Esophagus muscularis mucosa (tissue), 4 donors: ENCODE measurements at places on chromosomes 3 and 15. TPM values are rescaled to one million over a fixed set of nuclear protein-coding genes. Genes with fewer than 3 reads are reported as not detected.

DNA sequence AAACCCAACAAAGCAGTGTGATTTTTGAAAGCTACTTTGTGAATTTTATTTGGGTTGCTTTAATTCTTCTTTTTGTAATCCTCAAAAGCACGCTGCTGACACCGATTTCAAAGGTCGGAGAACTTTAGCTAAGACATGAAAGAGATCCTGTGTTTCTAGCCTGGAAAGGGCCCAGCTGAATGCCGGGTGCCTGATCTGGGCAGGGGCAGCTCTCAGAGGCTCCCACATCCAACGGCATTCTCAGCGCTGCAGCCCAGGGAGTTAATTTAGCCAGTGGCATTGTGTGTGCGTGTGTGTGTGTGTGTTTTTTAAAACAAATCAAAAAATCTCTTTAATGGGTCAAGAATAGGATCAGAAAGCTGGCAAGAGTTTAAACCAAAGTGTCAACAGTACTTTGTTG is 6.6 kb downstream of the RBP1 start:
- no peak for DNase-seq

- no peak for DNase-seq
Measured at GRCh38 chr3:46454209-46454595, 10.5 kb downstream of the LTF start.

DNA sequence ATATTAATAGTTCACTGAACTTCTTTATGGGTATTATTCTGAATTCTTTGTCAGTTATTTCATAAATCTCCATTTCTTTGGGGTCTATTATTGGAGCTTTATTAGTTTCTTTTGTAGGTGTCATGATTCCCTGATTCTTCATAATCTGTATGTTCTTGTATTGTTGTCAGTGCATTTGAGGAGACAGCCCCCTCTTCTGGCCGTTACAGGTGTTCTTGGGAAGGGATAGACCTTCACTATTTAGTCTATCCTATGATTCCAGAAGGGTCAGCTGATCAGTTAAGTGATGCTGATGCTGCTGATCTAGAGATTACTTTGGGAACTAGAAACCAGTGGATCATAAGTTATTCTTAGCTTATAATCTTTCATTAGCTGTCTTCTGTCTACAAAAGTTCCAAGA is 34.9 kb downstream of the TMEM39A start:
- DNase-seq = no peak

DNA sequence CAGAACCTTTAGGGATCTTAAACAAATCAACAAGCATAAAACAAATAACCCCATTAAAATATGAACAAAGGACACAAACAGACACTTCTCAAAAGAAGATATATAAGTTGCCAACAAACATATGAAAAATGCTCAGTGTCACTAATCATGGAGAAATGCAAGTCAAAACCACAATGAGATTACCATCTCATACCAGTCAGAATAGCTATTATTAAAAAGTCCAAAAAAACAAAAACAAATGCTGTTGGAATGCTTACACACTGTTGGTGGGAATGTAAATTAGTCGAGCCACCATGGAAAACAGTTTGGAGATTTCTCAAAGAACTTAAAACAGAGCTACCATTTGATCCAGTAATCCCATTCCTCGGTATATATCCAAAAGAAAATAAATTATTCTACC is 423.6 kb downstream of the OTOL1 start:
- no peak for DNase-seq

The SMCO1 gene
- total RNA-seq = not detected

- DNase-seq = no peak
Measured at GRCh38 chr15:82900511-82901060, 51.9 kb downstream of the HOMER2 start.

The PRICKLE2 gene
- 89.2 TPM for total RNA-seq

GRCh38 chr15:31503256-31503655 is 176.6 kb downstream of the KLF13 start:
- DNase-seq = peak; percentile 87

The PPARG gene
- total RNA-seq = 9.5 TPM

GRCh38 chr3:138375447-138375846 is 27.1 kb downstream of the MRAS start:
- no peak for DNase-seq

The MKRN3 gene
- 0.42 TPM for total RNA-seq

The EPHA3 gene
- total RNA-seq = 25.8 TPM

GRCh38 chr15:38714309-38715072 is 149.9 kb upstream of the RASGRP1 start:
- no peak for DNase-seq

GRCh38 chr15:101156509-101157159 is 95.2 kb downstream of the CHSY1 start:
- no peak for DNase-seq

The GXYLT2 gene
- 8.6 TPM for total RNA-seq

- no peak for DNase-seq
Measured at GRCh38 chr3:33317963-33318709, 40.9 kb downstream of the FBXL2 start.

DNA sequence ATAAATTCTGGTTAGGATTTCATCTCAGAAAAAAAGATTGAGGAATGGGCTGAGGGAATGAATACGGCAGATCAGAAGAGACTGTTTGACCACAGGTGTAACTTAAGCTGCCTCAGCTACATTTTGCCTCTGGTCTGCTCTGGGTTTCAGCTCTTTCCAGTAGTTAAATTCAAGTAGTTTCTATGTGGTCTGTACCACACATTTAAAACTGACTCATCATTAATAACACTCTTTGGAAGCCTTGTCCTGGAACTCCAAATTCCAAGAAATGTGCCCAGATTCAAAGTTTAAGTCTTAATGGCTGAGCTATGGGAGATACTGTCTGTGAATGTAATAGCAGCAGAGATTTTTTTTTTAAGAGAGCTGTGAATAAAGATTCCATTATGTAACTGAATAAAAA is 133.1 kb upstream of the IGSF10 start:
- no peak for DNase-seq

- no peak for DNase-seq
Measured at GRCh38 chr3:129592381-129593131, 13.9 kb downstream of the PLXND1 start.

DNA sequence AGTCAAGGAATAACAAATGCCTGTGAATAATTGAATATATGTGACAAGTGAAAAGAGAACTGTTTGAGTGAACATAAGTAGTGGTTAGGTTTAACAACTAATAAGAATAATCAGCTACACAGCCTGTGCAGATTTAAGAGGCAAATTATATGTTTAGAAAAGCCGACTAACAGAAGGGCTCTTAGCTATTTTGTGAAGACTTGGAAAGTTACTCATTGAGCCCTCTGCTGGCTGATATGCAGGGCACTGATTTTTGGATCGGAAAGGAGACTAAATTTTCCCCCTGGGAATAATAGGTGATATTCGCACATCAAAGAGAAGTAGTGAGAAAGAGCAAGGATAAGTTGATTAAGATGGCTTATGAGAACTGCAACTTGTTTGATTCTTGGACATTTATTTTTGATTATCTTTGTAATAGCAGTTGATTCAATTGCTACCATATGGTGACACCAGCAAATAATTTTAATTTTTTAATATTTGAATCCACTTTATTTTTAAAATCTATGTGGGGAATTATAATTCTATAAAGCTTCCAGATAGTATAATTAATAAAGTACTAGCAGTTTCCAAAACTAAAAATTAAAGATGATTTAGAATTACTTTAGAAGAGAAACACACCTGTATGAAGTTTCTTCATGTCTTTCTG is 156.2 kb downstream of the NLGN1 start:
- DNase-seq = no peak

The IQGAP1 gene
- total RNA-seq = 267 TPM

The IMPG2 gene
- total RNA-seq = 0.78 TPM

- no peak for DNase-seq
Measured at GRCh38 chr3:48410205-48411040, 19.5 kb downstream of the PLXNB1 start.

- peak; percentile 72 for DNase-seq
Measured at GRCh38 chr15:68414206-68414555, 17.8 kb downstream of the ITGA11 start.

The REC114 gene
- total RNA-seq = not detected

The CCDC39 gene
- under 0.01 TPM for total RNA-seq

The ATP13A4 gene
- under 0.01 TPM for total RNA-seq

DNA sequence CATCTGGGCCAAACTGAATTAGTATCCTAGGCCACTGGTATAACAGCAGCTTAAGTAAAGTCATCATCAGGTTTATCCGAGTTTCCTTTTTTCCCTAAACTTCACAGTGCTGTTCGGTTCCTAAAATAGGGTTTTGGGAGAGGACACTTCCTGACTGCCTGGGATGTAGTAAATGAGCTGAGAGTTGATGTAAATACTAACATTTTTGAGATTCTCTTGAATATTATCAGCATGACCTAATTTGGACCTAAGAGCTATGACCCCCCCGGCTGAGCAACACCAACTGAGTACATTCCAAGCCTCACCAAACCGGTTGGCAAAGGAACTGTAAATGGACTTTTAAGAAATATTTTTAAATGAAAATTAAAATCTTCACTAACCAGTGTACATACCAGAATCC is 78.8 kb downstream of the IL5RA start:
- DNase-seq = no peak

DNA sequence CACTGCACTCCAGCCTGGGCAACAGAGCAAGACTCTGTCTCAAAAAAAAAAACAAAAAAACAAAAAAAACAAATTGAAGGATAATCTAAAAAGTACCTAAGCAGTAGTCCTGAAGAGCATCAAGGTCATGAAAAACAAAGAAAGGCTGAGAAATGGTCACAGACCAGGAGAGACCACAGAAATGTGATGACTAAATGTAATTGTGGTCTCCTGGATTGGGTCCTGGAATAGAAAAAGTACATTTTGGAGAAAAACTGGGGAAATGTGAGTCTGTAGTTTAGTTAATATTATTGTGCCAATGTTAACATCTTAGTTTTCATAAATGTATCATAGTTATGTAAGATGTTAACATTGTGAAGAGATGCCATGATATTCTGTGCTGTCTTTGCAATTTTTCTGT is 267.5 kb upstream of the NR2E3 start:
- no peak for DNase-seq

DNA sequence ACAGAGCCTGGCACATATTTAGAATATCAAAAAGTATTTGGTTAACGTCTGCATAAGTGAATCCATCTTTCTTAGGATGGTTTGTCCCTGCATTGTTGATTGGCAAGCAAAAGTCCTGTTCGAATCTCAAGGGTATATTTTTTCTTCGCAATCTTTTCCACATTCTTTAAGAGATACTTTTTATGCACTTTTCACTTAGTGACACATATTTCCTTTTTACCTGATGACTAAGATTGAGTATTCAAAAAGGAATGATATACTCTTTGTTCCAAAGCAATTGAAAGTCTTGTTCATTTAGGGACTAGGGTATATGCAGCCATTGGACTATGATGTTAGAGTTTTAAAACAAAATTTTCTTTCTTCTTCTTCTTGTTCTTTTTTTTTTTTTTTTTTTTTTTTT is 349.9 kb downstream of the NLGN1 start:
- DNase-seq = no peak

- no peak for DNase-seq
Measured at GRCh38 chr15:33454996-33455395, 144.2 kb downstream of the RYR3 start.

DNA sequence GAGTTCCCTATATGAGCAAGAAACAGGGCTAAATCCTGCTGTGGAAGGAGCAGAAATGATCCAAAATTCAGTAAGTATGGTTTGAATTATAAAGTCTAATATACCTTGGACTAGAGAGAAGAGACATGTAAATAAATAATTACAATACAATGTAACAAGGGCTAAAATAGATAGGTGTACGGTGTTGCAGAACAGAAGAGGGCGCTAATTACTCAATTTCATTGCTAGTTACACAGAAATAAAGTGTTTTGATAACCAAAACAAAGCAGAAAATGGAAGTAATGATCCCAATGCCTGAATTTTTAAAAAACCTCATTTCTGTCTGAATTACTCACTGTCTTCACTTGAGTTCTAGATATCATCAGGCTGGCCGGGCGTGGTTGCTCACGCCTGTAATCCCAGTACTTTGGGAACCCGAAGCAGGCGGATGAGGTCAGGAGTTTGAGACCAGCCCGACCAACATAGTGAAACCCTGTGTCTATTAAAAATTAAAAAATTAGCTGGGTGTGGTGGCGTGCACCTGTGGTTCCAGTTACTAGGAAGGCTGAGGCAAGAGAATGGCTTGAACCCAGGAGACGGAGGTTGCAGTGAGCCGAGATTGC is 8.3 kb upstream of the PLCH1 start:
- DNase-seq = no peak

The IQCF6 gene
- total RNA-seq = not detected

The KAT2B gene
- total RNA-seq = 51.5 TPM

The GOLGA8Q gene
- 2.1 TPM for total RNA-seq

GRCh38 chr15:60999771-61000170 is 229.3 kb downstream of the RORA start:
- DNase-seq = no peak
